Left colon (tissue), 2 donors: ENCODE measurements at places on chromosomes 2 and 18.

DNA sequence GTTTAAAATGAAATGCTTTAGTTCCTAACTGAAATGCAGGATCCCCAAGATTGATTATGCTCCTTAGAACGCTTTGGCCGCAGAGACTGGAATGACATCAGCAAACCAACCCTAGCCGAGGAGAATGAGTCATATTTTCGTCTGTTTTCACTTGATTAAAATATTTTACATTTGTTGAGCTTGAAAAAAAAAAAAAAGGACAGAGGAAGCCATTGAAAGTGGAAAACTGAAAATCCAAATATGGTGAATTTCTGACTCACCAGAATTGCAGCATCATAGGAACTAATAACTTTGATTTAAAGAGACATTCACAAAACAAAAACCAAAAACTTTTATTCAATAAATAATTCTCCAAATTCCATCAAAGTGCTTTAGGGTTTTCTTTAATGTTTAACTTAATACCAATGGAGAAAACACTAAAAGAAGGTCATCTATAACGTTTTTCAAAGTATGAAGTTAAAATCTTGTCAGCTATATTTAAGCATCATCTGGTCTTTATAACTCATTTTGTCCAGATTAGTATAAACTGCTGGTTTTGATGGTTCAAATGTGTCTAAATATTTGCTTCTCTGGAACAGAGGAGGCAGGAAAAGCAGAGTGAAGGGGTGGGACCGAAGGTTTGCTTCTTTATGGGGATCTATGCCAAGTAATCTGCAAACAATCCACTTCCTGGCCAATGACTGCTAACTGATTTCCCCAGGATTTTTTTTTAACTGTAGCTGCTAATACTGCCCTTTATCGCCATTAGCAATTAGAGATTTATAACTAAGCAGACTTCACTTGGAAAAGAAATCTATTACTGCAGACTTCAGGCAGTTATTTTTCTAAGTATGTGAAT lies 30.9 kb upstream of the COL5A2 start:
- DNase-seq: peak; percentile 37

DNA sequence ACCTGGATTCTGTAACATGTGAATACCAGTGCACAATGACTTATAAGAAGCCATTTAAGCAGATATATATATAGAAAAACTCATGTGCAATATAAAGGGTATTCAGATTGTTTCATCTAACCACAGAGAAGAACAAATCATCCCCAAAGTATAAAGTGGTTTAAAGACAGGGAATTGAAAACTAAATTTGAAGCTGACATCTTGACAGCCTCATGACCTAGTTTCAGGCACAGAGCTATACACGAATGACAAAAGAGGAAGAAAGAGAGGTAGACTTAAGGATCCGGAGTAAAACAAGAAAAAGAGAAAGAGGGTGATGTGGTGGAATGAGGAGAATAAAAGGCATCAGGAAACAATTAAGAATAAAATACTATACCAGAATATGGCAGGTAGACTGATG lies 194.5 kb downstream of the EPHA4 start:
- DNase-seq: no peak

DNA sequence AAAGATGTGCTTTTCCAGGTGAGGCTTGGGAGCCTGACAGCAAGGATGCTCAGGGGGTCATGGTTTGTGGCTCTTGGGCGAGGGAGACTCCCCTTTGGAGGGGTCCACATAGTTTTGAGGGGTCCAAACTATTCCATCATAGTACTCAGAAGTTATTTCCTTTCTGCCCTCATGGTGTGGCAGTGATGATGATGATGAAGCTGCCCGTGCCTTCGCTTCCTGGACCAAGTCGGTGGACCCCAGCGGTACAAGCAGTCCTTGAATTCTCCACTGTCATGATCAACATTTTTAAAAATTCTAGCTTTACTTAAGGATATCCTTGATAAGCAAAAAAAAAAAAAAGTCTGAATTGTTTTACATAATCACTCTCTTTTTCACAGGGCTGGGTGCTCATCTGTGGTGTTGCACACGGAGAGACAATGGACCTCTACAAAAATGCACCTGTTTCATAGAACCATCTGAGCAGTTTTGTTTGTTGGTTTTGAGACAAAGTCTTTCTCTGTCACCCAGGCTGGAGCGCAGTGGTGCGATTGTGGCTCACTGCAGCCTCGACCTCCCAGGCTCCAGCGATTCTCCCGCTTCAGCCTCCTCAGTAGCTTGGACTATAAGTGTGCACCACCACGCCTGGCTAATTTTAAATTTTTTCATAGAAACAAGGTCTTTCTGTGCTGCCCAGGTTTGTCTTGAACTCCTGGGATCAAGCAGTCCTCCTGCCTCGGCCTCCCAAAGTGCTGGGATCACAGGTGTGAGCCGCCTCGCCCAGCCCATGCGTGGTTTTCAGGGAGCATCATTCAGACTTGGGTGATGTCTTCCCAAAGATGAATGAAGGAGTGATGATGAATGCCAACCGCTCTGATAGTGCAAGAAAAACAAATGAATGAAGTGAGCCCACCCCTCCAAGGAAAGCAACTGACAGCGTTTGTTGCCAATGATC lies 271.4 kb upstream of the HDAC4 start:
- no peak for DNase-seq

DNA sequence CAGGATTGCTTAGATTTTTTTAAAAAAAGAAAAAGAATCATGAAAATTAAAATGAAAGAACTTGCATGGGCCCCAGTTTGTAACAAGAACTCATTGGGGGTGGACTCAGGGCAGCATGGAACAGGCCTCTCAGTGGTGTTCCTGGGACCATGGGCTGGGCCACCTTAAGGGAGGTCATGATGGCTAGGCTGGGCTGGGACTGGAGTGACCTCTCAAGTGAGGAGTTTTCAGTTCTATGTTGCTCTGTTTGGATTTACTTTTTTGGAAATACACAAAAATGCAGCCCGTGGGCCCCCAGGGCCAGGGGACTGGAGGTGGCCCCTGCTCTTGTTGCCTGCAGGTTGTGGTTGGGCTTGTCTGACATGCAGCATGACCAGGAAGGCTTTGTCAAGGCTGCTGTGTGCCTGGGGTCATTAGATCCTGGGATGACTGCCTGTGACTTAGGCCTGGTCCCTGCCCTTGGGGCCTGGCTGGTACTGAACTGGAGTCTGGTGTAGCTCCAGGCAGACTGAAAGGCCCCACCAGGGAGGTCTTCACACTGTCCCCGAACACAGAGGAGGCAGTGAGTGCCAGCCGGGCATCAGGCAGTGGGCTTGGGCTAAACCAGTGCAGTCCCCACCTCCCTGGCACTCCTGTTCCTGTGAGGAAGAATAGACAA lies 115.6 kb downstream of the GLI2 start:
- no peak for DNase-seq

DNA sequence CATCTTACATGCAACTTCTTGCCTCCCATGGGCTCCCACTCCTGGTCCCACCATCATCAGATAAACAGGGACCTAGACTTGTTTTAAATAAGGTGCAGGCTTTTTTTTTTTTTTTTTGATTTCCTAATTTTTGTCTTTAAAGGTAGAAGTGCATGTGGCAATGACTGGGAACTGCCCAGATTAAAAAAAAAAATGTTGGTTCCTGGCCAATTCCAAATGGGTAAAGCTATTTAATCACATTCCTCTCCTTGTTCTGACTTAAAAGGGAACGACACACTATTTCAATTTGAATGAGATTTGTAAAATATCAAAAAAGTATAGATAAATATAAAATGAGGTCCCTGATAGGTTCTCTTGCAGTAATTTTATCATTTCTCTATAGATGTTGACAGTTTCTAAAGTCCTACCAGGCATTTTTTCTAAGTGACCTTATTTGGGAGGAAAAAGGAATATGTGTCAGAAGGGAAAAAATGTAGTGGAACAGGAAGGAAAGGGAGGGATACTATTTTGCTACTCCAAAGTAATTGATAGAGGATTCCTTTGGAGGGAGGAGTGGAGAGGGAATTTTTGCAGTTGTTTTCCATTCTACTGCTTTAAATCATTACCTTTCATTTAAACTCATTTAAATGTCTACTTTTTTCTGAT lies 43.3 kb downstream of the DDX1 start:
- DNase-seq: no peak

GRCh38 chr2:143684551-143685320 lies 555.5 kb downstream of the ARHGAP15 start:
- no peak for DNase-seq

- peak; percentile 69 for DNase-seq
Measured at GRCh38 chr2:25279091-25279651, 62.6 kb downstream of the DNMT3A start.

DNA sequence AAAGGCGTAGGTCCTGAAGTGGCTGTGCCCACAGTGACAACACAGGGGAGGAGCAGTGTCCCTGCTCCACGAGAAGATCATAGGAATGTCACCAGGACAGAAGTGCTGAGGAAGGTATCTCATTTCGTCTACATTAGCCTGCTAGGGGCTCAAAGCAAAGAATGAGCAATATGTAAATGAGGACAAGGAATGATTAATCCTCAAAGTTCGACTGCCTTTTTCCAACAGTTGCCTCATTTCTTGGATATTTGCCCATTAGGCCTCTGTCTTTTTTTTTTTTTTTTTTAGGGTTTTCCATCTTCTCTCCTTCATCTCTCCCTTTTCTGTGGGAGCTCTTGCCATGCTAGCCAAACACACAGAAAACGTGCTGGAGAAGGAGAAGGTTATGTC lies 105.2 kb upstream of the ARHGAP28 start:
- DNase-seq: no peak

DNA sequence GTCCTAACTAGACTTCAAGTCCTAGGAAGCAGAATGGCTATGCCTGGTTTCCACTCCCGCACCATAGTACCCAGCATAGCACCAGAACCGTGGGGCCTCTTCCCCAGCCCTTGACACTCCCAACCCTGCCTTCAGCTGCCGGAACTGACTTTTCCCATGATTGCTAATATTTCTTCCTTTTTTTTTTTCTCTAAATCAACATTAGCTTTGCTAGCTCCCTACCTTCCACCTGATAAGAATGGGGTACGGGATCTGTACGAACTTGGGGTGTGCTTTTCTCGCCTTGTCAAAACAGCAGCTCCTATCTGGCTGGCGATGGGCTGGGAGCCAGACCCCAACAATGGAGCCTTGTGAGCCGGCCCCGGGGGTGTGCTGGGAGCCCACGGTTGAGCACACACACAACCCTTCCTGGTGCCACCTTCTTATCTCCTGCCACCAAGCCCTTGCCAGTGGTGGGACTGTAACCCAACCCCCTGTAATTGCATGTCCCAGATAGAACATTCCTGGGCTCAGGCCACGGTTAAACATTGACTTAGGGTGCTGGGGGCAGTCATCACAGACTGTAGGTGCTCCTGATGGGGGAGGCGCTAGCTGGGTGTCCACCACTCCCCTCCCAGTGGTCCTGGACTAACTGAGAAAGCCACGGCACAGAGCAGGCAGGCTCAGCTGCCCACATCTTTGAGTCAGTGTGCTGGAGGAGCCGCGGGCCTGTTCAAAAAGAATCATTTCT lies 213.0 kb upstream of the HAAO start:
- peak; percentile 93 for DNase-seq

GRCh38 chr2:197057959-197058358 lies 131.5 kb upstream of the PGAP1 start:
- DNase-seq: no peak

DNA sequence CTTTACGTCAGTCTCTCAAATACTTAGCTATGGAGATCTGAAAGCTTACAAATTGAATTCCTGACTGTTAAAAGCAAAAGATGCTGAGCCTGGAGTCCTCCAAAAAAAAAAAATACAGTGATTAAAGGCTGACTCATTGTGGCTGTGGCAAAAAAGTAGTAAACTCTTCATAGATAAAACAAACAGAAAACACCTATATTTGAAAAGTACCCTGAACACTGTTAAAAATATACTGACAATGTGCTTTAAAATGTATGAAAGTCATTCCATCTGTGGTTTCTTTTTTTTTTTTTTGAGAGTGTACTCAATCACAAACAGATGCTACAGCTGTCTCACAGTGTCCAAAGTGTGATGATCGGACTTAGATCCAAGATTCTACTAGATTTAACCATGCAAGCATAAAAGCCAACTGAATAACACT lies 267.6 kb upstream of the CYP26B1 start:
- no peak for DNase-seq

- no peak for DNase-seq
Measured at GRCh38 chr2:191951376-191951775, 104.5 kb upstream of the CAVIN2 start.

DNA sequence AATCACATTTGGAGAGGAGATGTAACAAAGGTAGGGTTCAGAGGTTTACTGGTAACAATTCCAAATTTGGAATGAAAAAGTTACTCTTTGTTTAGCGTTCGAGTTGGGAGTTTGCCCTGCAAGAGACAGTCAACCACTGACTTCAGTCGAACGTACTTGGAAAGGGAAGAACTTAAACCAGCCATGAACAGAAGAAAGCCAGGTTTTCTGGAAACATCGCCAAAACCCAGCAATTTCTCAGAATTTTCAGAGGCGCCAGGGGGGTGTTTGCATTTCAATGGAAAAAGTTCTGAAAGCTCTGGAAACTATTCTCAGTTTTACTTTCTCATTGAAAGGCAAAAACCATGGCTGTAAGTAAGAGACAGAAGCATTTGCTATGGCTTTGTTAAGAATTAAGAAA lies 28.5 kb upstream of the AQP4 start:
- no peak for DNase-seq
